ENCODE measurements at places on chromosomes 2 and 18.

DNA sequence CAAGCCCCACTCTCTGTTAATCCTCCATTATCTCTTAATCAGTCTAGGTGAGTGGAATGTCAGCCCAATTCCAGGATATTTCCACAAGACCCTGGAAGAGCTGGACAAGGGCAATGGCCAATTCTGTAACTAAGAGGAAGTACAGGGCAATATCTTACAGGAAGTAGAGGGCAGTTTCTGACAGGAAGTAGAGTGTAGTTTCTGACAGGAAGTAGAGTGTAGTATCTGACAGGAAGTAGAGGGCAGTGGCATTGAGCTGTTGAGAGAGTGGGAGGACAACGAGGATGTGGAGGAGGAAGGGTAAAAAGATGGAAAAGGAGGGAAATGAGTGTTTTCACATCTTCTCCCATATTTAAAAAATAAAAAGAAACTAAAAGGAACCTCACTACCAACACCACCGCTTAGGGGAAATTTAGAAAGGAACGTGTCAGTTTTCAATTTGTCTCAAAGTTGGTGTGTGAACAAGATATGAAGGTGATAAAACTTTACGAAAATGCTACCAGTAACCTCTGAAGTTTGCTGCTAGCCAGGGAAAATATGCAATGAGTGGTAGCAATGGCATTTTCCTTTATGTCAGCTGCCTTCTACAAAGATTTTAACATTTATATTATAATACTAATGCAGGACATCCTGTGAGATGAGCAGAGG, 430.9 kb upstream of the HNRNPA3 start:
- DNase-seq = no peak

DNA sequence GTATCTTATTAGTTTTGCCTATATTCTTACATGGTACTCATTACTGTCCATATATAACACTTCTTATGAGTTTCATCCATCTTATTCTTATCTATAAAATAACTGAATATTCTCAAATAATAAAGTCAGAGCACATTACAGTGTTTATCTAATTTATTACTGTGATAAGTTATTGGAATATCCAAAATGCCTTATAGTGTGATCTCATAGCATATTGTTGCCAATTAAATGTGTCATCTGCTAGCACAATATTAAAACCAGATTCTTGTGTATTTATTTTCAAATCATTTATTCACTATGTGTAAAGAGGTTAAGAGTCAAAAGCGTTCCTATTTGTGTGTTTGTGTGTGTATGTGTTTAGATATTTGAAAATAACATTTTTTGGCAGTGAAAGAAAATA, 151.9 kb downstream of the WDR7 start:
- DNase-seq = no peak

DNA sequence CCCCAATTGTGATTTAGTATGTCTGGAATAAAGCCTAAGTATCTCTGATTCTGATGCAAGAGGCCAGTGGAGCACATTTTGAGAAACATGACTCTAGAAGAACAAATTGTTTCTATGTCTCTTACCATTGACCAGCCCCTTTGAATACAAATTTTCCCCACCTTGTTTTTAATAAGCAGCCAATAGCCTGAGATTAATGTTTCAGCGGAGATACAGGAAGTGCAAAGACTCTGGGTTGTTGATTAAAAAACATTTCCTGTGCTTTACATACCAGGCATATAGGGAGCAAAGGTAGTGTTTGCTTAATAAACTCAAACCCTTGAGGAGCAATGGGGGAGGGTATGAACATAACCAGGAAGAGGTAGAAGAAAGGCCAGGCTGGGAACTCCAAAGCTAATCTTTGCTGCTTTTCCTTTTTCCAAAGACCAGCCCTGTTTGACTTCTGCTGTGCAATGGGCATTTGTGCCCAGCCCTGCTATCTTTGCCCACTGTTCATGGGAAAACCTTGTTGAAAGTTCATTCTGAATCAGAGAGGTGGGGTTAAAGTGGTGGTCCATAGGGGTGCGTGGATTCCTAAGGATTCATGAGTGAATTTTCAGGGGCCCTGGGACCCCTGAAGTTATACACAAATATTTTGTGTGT, 29.3 kb downstream of the UPP2 start:
- no peak for DNase-seq

DNA sequence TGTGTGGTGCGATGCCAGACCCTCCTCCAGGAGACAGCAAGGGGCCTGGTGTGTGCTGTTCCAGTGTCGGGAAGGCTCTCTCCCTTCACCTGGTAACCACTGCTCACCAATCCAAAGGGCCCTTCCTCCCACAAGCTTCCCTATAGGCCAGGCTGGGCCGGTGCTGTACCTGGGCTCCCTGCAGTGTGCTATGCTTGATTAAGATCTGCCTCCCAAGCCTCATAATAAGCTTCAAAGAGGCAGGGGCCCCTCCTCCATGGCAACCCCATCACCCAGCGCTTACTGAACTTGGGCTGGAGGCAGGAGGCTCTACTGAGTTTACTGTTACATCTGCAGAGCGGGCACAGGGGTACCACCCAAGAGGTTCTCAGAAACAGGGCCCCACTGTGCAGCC, 4.5 kb upstream of the MAL start:
- no peak for DNase-seq

GRCh38 chr2:31268344-31268743, 34.4 kb downstream of the EHD3 start:
- DNase-seq = no peak

DNA sequence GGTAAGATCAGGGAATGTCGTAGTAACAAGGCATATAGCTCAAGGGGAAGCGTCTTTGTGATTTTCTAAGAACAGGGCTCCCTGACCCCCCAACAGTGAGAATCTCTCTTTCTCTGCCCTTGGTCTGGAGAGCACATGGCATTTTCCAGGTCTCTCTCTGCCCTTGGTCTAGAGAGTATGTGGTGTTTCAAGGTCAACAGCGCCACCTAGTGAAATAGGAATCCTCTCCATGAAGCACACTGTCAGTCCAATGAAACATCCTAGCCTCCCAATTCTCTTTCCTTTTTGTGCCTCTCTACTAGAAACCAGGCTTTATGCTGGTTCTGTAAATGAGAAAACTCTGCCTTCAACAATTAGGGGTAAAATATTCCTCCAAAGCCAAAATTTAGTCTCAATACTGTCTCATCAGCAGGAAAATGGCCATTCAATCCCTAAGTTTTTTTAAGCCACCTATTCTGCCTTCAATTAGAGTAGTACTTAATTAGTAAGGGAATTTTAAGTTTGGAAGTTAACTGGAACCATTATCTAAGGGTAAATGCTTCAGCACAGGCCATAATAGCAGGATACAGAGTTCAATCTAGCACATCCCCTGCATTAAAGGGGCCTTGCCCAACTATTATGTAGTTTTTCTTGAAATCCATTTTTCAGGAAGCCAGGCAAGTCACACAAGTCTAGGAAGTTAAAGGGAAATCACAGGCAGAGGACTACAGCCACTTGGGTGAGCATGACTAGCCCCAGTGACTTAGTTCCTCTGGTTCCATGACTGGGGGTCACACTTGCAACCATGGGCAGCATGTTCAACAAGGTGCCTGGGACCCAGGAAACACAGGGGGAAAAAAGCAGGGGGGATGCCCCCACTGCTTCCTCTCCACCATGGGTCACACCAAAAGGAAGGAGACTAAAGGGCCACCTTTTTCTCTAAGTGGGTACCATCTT, 12.4 kb downstream of the DYM start:
- DNase-seq = peak; percentile 74

- DNase-seq = no peak
Measured at GRCh38 chr2:33284287-33284686, 192.2 kb upstream of the RASGRP3 start.

- no peak for DNase-seq
Measured at GRCh38 chr2:127700527-127701192, 637 bp upstream of the SFT2D3 start.

GRCh38 chr18:48897531-48897930, 53.2 kb downstream of the SMAD7 start:
- peak; percentile 52 for DNase-seq

- no peak for DNase-seq
Measured at GRCh38 chr2:183495589-183496267, 371.5 kb downstream of the NUP35 start.

DNA sequence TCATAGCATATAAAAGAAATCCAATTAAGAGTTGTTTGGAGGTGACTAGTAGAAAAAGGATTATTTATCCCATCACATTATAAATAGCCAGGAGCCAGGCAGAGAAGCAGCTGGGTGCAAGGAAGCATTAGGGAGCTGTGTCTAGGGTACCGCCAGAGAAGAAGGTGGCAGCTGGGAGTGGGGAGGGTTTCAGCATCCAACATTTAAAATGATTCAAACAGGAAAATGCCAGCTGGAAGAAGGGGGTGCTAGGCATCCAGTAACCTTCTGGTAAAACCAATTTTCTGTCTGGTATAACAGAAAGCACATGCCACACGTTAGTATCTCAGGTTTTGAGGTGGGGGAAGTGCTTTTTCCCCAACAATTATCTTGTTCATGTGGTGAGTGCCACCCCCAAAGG, 452.4 kb downstream of the ZEB2 start:
- DNase-seq = no peak

DNA sequence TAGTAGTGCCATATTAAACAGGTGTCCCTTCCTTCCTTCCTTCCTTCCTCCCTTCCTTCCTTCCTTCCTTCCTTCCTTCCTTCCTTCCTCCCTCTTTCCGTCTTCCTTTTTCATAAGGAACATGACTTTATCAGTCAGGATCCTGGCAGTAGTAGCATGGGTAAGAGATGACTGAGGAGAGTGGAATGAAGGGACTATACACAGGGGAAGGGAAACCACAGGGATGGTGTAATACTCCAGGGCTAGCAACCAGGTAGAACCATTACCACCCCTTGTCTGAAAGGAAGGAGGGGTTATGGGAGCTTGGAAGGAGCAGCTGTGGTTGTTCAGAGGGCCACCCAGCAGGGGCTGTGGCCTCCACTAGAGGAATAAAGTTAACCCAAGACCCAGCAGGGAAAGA, 23.2 kb upstream of the KDM3A start:
- no peak for DNase-seq

GRCh38 chr2:136225950-136226835, 108.2 kb upstream of the CXCR4 start:
- no peak for DNase-seq

DNA sequence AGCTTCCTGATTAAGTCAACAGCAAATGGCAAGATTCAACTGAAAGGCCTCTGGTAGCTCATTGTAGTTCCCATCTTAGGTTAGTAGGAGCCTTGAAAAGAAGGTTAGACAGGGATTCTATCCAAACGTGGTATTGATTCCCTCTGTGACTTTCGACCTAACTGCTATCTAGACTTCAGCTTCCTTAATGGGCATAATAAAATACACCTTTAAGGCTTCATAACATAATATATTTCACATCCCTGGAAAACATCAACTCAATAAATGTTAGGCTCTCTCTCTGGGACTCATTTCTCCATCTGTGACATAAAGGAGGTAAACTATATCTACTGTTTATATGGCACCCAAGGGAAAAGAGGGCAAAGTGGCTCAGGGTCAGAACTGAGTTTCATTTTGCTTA, 60.9 kb downstream of the STK39 start:
- no peak for DNase-seq

- no peak for DNase-seq
Measured at GRCh38 chr18:77197073-77197472, 52.6 kb upstream of the GALR1 start.

DNA sequence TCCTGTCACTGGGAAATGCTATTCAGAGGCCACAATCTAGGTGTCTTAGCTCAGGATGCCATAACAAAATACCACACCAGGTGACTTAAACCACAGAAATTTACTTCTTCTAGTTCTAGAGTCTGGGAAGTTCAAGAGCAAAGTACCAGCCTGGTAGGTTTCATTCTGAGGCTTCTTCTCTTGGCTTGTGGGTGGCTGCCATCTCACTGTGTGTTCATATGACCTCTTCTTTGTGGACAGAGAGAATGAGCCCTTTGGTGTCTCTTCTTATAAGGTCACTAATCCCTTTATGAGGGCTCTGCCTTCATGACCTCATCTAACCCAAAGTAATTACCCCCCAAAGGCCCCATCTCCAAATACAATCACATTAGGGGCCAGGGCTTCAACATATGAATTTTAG, 57.3 kb downstream of the RHOB start:
- DNase-seq = no peak

- DNase-seq = peak; percentile 70
Measured at GRCh38 chr2:17830053-17831034, 14.1 kb downstream of the MSGN1 start.

- peak; percentile 41 for DNase-seq
Measured at GRCh38 chr2:9573013-9573720, 17.5 kb upstream of the ADAM17 start.

- DNase-seq = no peak
Measured at GRCh38 chr18:49566985-49567384, 5.1 kb downstream of the LIPG start.

All from EH (cell line).